EL (cell line): ENCODE measurements at places on chromosomes 16 and 17.
A peak's percentile ranks its signal among the peaks of the same experiment; 100 is the strongest.

GRCh38 chr16:57892041-57892440 lies 78.9 kb downstream of the CNGB1 start:
- DNase-seq, result peak; percentile 97

DNA sequence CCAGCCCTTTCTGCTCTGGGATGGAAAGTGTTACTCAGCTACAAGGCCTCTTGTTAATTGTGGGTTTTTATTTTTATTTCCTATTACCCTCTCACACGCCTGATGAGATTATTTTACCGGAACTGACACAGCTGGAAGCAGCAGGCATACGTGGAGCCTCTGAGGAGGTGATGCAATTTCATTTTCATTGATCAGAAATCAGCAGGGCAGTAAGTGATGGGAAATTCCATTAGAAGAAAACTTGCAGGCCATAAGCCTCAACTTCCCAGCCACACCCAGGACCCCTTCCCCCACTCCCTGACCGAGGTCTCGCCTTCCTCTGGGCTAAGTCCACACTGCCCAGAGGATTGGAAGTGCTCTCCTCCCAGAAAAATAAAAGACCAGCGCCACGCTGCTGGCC lies 69.7 kb downstream of the ZFHX3 start:
- DNase-seq, result no peak

DNA sequence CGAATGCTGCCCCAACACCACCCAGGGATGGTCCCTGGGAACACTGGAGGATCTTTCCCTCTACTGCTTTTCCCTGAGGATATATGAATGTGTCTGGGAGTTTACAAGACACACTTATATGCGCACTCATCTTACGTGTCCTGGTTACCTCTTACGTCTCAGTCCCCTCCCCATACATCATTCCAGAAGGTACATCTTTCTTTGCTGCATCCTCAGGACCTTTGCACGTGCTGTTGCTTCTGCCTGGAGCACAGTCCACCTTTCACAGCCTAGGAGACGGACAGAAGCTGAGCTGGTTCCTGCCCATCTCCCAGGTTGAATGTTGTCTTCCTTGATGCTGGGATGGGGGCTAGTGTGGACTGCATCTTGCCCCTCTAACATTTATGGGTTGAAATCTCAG lies 153.0 kb upstream of the FOXF1 start:
- no peak for DNase-seq

DNA sequence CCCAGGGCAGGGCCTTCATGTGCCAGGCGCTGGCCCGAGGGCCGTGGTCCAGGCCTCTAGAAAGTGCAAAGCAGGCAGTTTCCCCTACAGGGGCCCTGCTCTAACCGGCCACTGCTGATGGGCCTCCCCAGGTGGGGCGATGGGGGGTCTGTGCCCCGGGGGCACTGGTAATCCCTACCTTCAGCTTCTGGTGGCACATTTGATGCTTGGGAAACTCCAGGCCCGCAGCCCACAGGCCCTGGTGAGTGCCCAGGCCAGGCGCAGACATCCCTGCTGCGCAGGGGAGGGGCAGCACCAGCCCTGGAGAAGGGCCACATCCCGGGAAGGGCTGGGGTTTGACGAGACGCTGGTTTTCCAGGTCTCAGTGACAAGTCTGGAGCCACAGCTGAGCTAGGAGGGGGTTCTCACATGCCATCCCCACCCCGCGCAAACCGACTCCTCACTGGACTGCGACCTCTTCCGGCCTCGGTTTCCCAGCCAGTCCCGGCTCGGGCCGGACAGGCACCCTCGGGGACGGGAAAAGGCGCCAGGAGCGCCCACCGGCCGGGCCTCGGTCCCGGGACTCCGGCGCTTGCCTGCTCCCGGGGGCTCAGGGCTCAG lies 1.6 kb downstream of the DOC2B start:
- no peak for DNase-seq

- DNase-seq, result no peak
Measured at GRCh38 chr16:48204825-48205151, 39.3 kb upstream of the LONP2 start.

- no peak for DNase-seq
Measured at GRCh38 chr16:81708266-81709015, 70.7 kb upstream of the PLCG2 start.

GRCh38 chr16:15545544-15545943 lies 97.4 kb downstream of the MARF1 start:
- no peak for DNase-seq

- no peak for DNase-seq
Measured at GRCh38 chr17:6077752-6078151, 7.6 kb downstream of the WSCD1 start.

- no peak for DNase-seq
Measured at GRCh38 chr16:52404546-52404945, 142.4 kb downstream of the TOX3 start.

DNA sequence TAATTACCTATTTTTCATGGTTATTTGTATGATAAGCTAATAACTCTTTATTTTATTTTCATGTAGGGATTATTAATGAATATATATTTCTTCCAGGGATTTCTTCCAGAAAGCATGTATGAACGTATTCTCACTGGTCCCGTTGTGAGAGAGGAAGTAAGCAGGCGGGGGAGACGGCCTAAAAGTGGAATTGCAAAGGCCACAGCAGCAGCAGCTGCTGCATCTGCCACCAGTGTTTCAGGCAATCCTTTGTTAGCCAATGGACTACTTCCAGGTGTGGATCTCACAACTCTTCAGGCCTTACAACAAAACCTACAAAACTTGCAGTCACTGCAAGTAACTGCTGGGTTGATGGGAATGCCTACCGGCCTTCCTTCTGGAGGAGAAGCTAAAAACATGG lies 110.3 kb upstream of the RBL2 start:
- no peak for DNase-seq

DNA sequence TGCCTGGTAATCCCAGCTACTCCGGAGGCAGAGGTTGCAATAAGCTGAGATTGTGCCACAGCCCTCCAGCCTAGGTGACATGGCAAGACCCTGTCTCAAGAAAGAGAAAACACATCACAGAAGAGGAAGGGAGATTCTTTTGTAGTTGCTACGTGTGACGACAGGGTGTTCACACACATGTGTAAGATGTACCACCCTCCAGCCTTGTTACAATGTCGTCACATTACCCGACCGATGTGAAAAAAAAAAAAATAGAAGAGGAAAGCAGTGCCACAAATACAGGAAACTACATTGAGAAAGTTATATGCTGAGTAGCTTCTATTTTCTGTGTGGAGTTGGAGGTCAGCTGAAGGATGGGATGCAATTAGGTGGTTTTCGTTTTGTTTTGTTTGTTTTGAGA lies 56.0 kb downstream of the CLUH start:
- no peak for DNase-seq

DNA sequence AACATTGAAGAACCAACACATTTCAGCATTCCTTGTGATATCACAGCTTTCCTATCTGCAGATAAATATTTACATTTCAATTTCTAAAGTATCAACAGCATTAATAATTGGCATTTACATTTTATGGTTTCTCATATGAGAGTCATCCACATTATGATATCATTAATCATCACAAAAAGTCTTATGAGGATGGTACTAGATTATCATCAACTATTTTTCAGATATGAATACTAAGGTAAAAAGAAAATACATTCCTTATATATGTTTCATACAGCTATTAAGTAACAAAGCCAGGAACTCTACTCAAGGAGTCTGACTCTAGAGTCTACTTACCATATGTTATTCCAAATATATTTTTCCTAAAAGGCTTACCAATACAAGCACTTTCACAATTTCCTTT lies 40.7 kb downstream of the ABCA5 start:
- peak; percentile 41 for DNase-seq

DNA sequence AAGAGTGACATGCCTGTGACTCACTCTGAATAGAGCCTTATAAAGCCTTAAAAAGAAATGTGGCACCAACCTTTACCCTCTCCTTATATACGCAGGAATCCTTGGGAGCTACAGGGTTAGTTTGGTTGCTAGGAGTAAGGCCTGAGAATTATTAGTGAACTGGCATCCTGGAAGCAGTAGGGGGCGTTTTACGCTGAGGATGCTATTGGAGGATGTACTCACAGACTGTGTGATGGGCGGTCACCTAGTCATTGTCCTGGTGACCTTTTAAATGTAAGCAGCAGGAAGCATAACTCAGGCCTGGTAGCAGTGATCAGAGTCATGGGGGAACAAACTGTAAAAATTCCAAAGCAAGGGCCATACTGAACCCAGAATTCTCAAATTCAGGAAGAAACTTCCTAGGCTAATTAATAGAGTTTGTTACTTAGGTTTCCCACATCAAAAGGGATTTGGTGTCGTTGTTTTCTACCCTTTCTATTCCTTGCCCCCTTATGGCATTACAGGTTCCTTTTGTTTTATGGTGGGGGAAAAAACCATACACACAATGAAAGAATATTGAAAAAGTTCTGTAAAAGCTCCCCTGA lies 153.8 kb downstream of the SNX11 start:
- peak; percentile 50 for DNase-seq

- no peak for DNase-seq
Measured at GRCh38 chr17:28579526-28579925, 2.8 kb upstream of the ALDOC start.

GRCh38 chr16:85908444-85908843 lies 9.5 kb downstream of the IRF8 start:
- DNase-seq, result no peak

DNA sequence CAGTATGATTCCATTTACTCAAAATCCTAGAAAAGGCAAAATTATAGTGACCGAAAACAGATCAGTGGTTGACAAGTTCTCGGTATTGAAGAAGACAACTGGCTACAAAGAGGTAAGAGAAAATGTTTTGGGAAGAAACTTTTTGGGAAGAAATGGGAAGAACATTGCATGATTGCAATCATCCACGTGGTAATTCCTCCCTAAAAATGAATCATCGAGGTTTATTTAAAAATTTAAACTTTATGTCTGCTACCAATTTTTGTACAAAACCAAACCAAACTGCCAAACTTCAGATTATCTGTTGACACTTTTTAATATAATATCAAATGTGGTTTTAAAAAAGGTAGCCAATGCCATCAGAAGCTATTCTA lies 8.1 kb downstream of the SMURF2 start:
- no peak for DNase-seq

GRCh38 chr16:71648921-71649320 lies 22.9 kb downstream of the MARVELD3 start:
- DNase-seq, result no peak

- no peak for DNase-seq
Measured at GRCh38 chr17:4623249-4623648, 18.2 kb downstream of the ALOX15 start.

- no peak for DNase-seq
Measured at GRCh38 chr17:68662037-68662432, 60.9 kb upstream of the FAM20A start.

DNA sequence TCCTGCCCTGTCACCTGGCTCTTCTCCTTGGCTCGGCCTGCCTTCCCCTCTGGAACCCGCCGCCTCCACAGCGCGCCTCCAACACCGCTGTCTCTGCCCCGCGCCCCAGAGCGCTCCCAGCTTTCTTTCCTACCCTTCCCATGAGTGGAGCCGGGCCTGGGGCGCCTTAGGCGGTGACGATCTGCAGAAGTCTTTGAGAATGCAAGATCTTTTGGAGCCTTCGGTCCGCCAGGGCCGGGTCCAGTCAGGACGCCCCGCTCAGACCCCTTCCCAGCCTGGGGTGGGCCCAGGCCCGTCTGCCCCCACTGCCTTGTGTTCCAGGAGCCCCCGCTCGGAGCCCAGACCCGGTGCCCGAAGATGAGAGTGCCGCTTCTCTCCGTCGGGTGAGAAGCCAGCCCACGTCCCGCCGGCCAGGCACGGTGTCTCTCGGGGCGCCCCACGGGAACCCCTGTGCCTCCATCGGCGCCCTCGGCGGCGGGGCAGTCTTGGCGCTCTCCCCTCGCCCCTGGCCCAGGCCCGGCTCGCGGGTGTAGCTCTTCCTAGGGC lies 40.0 kb downstream of the MRM1 start:
- DNase-seq, result no peak

DNA sequence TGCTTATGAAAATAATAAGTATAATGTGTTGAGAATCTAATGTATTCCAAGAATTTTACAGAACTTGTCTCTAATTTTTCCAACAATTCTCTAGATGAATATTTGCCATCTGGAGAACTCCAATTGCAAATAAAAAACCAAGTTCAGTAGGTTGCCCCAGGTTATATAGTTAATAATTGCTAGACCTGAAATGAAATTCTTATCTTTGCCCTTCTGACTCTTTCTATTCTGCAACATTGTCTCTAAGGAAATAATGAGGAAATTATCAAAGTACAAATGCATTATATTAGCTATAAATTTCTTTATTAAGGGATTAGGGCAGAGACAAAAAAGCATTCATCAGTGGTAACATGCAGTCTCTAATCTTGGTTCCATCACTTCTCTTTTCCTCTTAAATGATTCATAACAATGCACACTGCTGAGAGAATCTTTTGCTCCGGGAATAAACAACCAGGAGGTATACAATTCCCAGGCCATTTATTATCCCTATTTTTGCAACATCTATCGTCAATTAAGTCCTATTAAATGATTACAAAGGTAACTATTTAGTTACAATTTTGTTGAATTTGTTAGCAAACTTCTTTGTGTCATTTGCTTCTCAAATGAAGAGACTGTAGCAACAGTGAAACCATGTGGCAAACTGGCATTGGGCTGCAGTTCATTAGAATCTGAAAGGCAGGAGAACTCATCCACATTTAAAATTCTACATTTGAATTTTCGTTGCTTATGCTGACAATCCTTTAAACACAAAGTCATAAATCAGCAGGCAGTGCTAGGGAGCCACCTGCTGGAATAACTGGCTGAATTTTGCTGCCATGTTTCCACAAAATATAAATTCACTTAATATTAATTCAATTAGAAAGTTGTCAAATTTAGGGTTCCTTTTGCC lies 349.6 kb downstream of the KIF2B start:
- DNase-seq, result peak; percentile 0

GRCh38 chr17:77489239-77489892 lies 348.6 kb downstream of the SEC14L1 start:
- no peak for DNase-seq

GRCh38 chr16:87311387-87311786 lies 5.8 kb downstream of the C16orf95 start:
- DNase-seq, result no peak

- DNase-seq, result peak; percentile 75
Measured at GRCh38 chr16:84738255-84739038, 38.6 kb downstream of the USP10 start.

DNA sequence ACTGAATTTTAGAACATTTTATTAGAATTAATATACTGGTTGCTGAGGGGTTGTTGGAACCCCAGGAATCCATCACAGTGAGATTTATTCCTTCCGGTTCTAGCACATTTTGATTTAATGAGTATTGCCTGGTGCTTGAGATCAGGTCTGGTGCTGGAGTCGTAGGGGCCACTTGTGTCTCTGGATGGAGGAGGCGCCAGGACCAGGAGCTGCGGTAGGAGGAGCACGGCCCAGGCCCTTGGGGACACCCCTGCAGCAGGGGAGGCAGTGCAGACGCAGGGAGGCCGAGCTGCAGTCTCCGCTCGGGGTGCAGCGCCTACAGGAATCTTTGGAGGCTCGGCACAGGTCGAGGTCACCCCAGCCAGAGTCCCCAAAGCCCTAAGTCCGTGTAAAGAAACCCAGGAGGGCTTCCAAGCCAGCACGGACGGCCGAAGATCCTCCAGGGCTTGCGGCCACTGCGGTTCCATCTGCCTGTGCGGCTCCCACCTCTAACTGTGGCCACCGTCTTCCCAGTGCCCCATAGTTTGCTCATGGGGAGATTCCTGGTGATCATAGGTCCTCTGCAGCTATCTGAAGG lies 66.2 kb upstream of the CREBBP start:
- DNase-seq, result no peak
